ENCODE measurements at places on chromosomes 13 and 19.

GRCh38 chr13:28438598-28439334 lies 56.2 kb downstream of the FLT1 start:
- no peak overlapping the region for H3K4me3 ChIP-seq
- H3K36me3 ChIP-seq, result no peaks in the 10 kb centered on the region
- H3K27me3 ChIP-seq, result peaks cover 83% of the 10 kb centered on the region
- H3K4me1 ChIP-seq, result no peaks in the 10 kb centered on the region

- DNase-seq, result no peak
- no peaks in the 10 kb centered on the region for H3K27me3 ChIP-seq
- H3K27ac ChIP-seq, result no peak overlapping the region
- no peak overlapping the region for H3K4me3 ChIP-seq
Observed at GRCh38 chr19:1087813-1088415, 7.3 kb downstream of the POLR2E start.

GRCh38 chr19:5290336-5291262 lies 50.0 kb downstream of the PTPRS start:
- no peak overlapping the region for H3K4me3 ChIP-seq
- H3K36me3 ChIP-seq, result peaks cover under 1% of the 10 kb centered on the region
- no peaks in the 10 kb centered on the region for H3K27me3 ChIP-seq
- no peak overlapping the region for H3K27ac ChIP-seq
- H3K4me1 ChIP-seq, result peaks cover 23% of the 10 kb centered on the region

GRCh38 chr13:51614350-51614786 lies 30.1 kb downstream of the WDFY2 start:
- no peaks in the 10 kb centered on the region for H3K27me3 ChIP-seq
- H3K27ac ChIP-seq, result no peak overlapping the region
- H3K36me3 ChIP-seq, result no peaks in the 10 kb centered on the region

Data from PC-3 (cell line).